ENCODE measurements at places on chromosomes 11 and 22. TPM values are rescaled to one million over a fixed set of nuclear protein-coding genes. Genes with fewer than 3 reads are reported as not detected.

TCF20 gene
- polyA plus RNA-seq: 26.3 TPM

CST6 gene
- polyA plus RNA-seq: not detected

FGF4 gene
- polyA plus RNA-seq: not detected

PATE4 gene
- not detected for polyA plus RNA-seq

OR52H1 gene
- polyA plus RNA-seq: not detected

SERPING1 gene
- 176 TPM for polyA plus RNA-seq

COX8A gene
- 263 TPM for polyA plus RNA-seq

DGAT2 gene
- polyA plus RNA-seq: 5.3 TPM

ADAMTS15 gene
- polyA plus RNA-seq: 61.1 TPM

SERPIND1 gene
- polyA plus RNA-seq: 3.2 TPM

GUCY1A2 gene
- 2.9 TPM for polyA plus RNA-seq

PDXP gene
- polyA plus RNA-seq: 18.4 TPM

TTC12 gene
- polyA plus RNA-seq: 43.1 TPM

NXPE1 gene
- polyA plus RNA-seq: not detected

XRRA1 gene
- 7.6 TPM for polyA plus RNA-seq

MPEG1 gene
- polyA plus RNA-seq: 6.9 TPM

MMP8 gene
- polyA plus RNA-seq: not detected
